ENCODE measurements at places on chromosomes 1 and 21. TPM values are rescaled to one million over a fixed set of nuclear protein-coding genes. Genes with fewer than 3 reads are reported as not detected.
A peak's percentile ranks its signal among the peaks of the same experiment; 100 is the strongest.

- no peaks in the 10 kb centered on the region for H3K36me3 ChIP-seq
- no peak overlapping the region for H3K4me3 ChIP-seq
- no peak overlapping the region for H3K27ac ChIP-seq
Observed at GRCh38 chr1:205271277-205271676, 43.5 kb downstream of the TMCC2 start.

GNAT2 gene
- 0.23 TPM for total RNA-seq

- no peaks in the 10 kb centered on the region for H3K36me3 ChIP-seq
- DNase-seq, result no peak
- H3K4me1 ChIP-seq, result peaks cover 39% of the 10 kb centered on the region
- peak overlapping the region; percentile 18 for H3K27ac ChIP-seq
- peak overlapping the region; percentile 96 for H3K4me3 ChIP-seq
Observed at GRCh38 chr1:154324241-154324640, 1.1 kb upstream of the ATP8B2 start.

PYHIN1 gene
- 11.5 TPM for total RNA-seq

DNA sequence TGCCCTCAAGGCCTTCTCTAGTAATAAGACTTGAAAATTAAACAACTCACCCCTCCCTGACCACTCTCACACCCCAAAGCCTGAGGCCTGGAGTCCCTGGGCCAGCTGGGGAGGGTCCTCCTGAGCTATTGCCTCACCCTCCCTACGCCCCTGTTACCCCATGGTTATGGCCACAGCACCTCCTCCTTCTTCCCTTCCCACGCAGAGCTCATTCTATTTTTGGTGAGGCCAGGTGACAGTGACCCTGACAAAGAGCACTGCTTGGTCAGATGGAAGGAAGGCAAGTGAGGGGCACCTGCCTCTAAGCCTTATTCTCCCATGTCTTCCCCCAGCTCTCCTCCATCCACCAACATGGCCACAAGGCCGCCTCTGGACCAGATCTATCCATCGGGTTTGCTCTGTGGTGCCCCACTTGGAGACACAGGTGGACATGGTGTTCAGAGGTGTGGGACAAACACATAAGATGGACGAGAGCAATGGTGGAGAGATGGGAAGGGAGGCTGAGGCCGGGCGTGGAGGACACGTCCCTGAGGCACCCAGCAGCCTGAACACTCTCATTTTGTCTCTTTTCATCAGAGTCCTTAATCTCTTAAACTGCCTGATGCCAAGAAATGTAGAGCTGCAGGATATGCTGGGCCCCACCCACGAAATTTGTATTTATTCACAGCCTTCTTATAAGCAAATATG is 42.6 kb downstream of the FCRL5 start:
- peaks cover 17% of the 10 kb centered on the region for H3K27me3 ChIP-seq
- H3K4me3 ChIP-seq, result no peak overlapping the region
- H3K36me3 ChIP-seq, result no peaks in the 10 kb centered on the region

DNA sequence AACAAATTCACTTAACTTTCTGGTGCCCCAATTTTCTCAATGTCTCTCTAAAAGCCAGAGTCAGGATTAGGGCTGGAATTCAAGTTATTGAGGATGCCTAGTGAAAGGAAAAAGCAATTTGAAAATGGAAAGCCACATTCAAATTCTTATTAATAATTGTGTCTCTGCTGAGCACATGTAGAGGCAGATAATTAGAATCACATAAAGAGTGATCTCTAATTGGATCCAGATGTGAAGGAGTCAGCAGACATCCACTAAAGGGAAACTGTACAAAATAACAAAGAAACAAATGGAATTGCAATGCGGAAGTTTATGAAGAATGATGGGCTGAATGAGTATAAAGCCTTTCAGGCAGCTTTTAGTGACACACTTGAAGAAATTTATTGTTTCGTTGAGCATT is 482.6 kb downstream of the TTLL7 start:
- peak overlapping the region; percentile 88 for H3K27ac ChIP-seq
- H3K36me3 ChIP-seq, result no peaks in the 10 kb centered on the region
- no peak overlapping the region for H3K4me3 ChIP-seq

PPIAL4G gene
- total RNA-seq, result 0.14 TPM

DNA sequence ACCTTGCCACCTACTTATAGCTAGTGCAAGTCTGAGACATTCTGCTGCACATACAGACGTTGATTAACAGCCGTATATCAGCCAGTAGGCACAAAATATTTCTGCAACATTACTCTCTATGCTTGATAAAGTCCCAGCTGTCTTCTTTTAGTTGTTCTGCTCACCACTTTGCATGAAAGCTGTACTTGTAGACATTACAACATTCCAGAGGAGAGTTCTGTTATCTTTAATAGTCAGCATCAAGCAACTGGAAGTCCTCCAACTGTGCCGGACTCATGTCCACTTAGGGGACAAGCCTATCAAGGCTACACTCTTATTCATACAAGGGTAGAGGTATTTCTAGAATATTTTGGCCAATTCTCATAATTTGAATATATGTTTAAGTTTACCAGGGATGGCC is 50.0 kb downstream of the CACHD1 start:
- H3K4me1 ChIP-seq, result no peaks in the 10 kb centered on the region
- no peak for DNase-seq
- no peaks in the 10 kb centered on the region for H3K27me3 ChIP-seq

- peaks cover 6% of the 10 kb centered on the region for H3K27me3 ChIP-seq
- H3K4me3 ChIP-seq, result no peak overlapping the region
- peaks cover 10% of the 10 kb centered on the region for H3K4me1 ChIP-seq
- no peak overlapping the region for H3K27ac ChIP-seq
- DNase-seq, result no peak
- no peaks in the 10 kb centered on the region for H3K36me3 ChIP-seq
Observed at GRCh38 chr1:31532173-31532572, 44.1 kb upstream of the TINAGL1 start.

Data from activated T-cell treated with anti-CD3 and anti-CD28 coated beads, Interleukin-2, amount 50 U/mL, for 72 hours (primary cell).